Right ventricle myocardium inferior (tissue), 1 donor: ENCODE measurements at places on chromosomes 12 and 14. TPM values are rescaled to one million over a fixed set of nuclear protein-coding genes. Genes with fewer than 3 reads are reported as not detected.

GRCh38 chr12:16148938-16149337 is 128.5 kb downstream of the SLC15A5 start:
- no peak for DNase-seq

RERGL gene
- 2.1 TPM for total RNA-seq

DNA sequence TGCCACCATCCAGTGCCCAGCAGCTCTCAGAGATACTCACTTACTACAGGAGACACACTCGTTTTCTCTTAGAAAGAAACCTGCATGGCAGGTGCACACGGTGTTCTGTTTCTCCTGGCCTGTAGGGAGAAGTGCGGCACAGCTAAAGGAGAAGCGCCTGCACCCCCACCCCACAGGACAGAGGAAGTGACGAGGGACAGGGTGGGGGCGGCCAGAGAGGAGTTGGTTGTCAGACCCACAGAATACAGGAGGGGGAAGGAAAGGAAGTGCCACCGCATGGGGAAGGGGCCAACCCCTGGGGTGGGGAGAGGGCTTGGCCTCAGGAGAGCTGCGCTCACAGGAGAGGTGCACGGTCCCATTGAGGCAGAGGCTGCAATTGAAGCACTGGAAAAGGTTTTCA is 8.8 kb downstream of the TNFRSF1A start:
- DNase-seq: peak; percentile 83

- peak; percentile 72 for DNase-seq
Measured at GRCh38 chr14:58426670-58427280, 556 bp downstream of the TIMM9 start.

TEX22 gene
- total RNA-seq: 2.4 TPM

DNA sequence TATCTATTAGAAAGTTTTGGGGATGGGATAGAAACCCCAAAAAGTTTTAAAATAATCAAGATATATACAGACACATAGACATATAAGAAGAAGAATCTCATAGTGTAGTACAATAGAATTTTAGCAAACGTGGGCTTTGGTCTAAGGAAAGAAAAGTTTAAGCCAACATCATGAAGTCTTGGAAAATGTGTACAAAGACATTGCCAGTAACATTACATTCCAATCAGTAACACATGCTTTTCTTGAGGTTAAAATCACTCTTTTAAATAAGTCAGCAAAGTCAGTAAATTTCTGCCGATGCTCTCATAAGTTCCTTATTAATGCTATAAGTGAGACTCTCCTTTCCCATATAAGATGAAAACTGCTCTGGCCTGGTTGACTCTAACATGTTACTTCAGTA is 201.1 kb upstream of the LRIG3 start:
- no peak for DNase-seq

- no peak for DNase-seq
Measured at GRCh38 chr12:116513944-116514343, 45.2 kb upstream of the MAP1LC3B2 start.

GRCh38 chr12:102300824-102301461 is 103.3 kb upstream of the PMCH start:
- no peak for DNase-seq

DNA sequence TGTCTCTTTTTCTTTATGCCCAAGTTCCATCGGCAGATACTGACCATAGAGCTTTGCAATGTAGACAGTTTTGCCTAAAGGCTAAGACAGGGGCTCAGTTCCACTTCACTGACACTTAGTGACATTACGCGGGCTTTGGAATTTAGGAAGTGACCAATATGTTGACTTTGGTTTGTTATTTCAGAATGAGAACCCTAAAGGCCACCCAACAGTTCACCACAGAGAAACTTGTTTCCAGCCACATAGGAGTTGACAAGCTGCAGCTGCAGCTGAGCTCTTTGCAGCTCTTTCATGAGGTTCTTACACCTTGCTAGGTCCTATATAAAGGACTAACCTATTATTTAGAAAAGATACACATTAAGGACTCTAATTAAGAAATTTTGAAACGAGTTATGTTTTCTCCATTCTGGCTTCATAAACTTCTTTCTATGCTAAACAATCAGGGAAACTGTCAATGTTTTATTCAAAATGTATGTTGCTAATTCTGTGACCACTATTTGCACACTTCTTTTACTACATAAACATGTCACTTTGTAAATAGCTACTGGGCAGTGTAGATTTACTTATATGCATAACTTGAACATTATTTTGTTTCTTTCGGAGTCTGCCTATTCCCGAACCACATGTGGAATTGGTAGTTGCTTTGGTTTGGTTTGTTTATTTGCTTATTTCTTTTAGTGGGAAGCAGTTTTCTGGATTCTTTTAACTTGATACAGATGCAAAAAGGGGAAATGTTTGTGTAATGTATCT is 18.5 kb upstream of the KLRD1 start:
- DNase-seq: no peak

AQP5 gene
- total RNA-seq: 0.81 TPM

- DNase-seq: no peak
Measured at GRCh38 chr12:120132054-120132836, 15.7 kb upstream of the RAB35 start.

GRCh38 chr14:101027291-101027690 is 123.8 kb upstream of the RTL1 start:
- DNase-seq: no peak

DNA sequence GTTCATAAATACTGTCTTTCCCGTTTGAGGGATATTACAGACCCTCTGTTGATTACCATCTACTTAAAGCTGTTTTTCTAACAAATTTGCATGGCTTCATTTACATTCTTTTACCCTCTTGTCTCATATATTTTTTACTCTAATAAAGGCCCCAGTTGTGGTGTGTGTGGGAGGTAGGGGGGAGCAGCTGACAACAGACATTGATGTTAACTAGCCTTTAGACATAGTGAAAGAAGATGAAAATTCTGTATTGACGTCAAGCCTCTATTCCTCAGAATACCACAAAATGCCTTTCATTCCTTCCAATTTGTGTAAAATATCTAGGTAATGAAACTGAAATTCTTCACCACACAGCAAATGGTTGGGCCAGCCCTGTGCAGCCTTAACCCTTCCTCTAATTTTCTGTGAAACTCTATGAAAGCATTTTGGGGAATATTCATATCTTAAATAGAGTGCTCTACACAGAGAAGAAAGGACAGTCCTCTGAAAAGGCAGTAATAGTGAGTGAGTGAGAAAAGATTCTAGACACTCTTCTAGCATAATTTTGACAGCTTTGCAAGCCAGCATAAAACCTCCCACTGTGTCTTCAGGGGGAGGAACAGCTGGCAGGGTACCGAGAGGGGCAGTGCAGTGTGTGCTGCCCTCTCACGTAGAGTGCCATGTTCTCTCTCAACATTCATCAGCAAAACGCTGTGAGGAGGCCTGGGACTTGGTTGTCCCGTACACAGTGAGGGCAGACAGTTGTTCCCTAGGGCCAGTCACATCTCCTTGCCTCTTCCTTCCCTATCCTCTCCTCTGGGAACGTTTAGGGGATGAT is 20.1 kb upstream of the CERS5 start:
- no peak for DNase-seq

GRCh38 chr12:95999484-95999883 is 3.3 kb upstream of the HAL start:
- no peak for DNase-seq

DNA sequence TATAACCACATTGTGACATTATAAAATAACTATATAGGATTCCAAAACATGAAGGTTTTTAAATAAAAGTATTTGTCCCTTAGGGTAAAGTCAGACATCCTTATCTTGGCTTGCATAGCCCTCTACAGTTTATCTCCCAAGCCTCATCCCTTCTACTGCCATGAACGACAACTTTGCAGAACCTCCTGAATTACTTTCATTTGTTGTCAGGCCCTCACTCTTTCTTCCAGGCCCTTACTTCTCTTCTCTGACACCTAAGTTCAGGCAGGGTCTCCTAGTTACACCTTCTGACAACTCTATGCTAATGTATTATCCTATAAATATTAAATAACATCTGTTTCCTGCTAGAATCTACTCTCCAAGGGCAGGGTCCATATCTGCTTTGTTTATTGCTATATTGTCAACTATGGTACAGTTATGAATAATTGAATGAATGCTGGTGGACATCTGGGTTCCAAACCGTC is 115.7 kb upstream of the MDM1 start:
- no peak for DNase-seq

GRCh38 chr14:68807148-68807600 is 14.3 kb upstream of the ZFP36L1 start:
- peak; percentile 76 for DNase-seq

DNA sequence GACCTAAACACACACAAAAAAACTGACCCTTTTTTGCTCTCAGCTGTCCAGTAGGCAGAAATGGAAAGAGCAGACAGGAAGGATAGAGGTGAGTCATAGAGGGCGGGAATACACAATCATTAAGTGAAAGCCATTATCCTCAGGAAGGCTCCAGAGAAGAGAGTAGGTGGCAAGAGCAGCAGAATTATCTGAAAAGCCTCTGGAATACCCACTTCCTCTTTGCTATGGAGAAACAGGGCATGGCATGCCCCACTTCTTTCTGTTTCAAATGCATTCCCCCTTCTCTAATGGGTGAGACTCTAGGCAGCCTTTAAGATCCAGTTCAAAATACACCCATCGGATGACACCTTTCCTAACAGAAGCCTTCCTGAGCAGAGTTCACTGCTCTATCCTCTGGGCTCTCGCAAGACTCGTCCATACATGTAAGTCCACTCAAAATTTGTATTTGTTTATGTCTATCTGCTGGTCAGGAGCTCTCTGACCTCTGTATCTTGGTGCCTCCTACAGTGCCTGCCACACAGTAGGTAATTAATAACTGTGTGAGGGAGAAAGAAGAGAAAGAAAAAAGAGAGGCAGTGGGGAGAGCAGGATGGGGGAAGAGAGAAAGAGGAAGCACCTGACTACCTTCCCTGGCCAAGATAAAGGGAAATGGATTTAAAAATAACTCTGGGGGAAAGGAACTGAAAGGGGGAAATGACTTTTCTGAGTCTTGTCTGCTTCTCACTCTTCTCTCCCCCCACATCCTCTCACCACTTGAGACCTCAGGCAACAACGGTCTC is 8.5 kb downstream of the KLHL33 start:
- DNase-seq: no peak

KRT77 gene
- not detected for total RNA-seq

ZDHHC22 gene
- total RNA-seq: not detected

DNA sequence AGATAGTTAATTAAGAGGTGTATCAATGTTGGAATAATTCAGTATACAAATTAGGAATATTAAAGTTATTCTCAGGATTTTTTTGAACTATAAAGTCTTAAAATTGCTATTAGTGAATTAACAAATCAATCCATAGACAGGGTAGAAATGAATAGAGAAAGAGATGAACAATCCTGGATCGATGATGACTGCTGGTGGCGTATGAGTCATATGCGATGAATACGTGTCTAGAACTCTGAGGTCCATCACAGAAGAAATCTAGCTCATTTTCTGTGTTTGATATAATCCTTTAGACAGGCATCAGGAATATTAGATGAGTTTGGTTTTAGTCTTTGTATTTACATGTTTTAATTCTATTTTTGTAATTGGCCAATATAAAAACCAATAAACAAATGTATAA is 85.4 kb upstream of the RTL1 start:
- DNase-seq: no peak

LIN7A gene
- 13.7 TPM for total RNA-seq

DNA sequence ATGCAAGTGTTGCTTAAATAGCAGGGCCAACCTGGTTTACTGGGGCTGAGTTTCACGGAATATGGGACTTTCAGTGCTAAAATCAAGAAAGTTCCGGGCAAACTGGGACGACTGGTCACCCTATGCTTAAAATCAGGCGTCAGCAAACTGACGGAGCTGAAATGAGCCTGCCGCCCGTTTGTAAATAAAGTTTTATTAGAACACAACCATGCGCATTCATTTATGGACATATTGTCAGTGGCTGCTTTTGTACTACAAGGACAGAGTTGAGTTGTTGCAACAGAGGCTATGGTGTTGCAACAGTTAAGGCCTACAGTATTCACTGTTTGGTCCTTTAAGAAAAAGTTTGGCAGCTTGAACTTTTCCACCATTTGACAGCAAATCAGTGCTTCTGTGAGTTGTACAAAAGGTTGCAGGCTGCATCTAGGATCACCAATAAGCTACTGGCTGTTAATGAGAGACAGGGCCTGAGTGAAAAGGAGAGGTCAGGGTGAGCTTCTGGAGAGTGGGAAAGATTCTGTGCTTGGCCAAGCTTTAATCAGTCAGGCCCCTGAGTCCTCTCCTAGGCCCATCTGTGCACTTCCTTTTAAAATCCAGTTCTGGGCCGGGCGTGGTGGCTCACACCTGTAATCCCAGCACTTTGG is 13.3 kb downstream of the SELPLG start:
- no peak for DNase-seq

DNA sequence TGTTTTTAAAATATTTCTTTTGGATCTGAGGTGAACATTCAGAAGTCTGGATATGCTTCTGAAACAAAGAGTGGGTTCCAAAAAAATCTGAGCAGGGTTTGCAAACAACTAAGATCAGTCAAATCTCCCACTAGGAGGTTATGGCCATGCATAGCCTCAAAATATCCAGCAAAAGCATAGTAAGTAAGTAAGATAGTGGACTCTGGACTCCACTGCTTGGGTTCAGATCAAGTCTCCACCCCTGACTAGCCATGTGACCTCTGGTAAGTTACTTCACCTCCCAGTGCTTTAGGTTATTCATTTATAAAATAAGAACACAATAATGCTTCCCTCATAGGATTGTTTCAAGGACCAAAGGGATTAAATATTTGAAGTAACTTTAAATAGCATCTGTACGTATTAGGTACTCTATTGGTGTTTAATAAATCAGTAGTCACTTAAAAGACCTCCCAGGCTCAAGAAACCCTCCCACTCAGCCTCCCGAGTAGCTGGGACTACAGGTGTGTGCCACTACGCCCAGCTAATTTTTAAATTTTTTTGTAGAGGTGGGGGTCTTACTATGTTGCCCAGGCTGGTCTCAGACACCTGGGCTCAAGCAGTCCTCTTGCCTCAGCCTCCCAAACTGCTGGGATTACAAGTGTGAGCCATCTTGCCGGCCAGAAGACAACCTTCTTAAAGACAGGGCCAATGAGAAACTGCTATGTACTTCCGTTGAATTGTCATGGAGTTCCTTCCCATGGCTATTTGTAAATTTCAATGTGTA is 95.7 kb upstream of the SOX5 start:
- no peak for DNase-seq

HOXC12 gene
- not detected for total RNA-seq

DNA sequence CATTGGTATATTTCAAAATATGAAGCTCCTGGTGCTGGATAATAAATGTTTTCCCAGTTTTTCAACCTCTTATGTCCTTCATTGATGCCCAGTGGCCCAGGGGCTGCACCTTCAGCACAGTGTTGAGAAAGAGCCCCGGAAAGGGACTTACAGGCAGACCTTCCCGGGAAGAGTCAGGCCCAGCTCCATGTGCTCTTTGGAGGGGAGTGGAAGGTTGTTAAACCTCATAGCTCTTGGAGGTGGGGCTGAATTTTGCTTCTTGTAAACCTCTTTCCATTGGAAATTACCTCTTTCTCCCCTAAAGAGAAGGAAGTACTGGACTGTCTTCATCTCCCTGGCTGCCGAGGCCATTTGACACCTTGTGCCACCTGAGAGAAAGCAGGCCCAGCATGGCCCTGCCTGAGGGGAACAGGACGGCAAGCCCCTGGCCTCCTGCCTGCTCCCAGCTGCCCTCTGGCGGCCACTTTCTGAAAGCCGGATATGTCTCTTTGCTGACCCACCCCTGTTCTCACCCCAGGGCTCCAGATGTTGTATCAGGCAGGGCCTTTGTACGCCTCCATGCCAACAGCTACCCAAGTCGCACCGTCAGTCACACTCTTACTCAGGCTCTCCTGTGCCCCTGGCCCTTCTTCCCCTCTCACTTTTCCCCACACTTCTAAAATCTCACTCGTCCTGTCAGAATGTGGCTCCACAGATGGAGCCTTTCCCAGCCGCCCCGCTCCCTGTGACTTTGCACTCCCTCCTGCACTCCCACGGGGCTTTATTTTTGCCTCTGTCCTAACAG is 43.0 kb downstream of the EVL start:
- DNase-seq: peak; percentile 92
